ENCODE measurements at places on chromosomes 7 and 10.

- peak; percentile 64 for DNase-seq
- H3K27ac ChIP-seq = no peak overlapping the region
- H3K4me1 ChIP-seq = peaks cover 20% of the 10 kb centered on the region
- H3K27me3 ChIP-seq = no peaks in the 10 kb centered on the region
Observed at GRCh38 chr7:91713669-91714068, 166.8 kb downstream of the MTERF1 start.

DNA sequence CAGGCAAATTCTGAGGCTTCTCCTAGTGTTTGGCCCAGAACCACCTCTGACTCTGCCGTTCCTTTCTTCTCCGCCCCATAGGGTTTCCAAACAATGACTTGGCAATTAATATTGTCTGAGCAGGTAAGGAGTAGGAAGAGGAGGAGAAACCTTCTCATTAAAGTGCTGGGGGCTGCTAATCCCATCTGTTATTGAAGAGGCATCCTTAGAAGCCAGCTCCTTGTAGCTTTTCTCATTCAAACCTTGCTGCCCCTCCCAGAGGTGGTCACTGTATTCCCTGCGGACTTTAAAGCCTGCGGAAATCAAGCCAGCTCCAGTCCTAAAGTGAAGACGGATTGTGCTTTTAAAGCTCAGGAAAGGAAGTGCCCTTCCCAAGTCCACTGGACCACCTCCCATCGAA is 1.4 kb upstream of the NKX1-2 start:
- H3K4me3 ChIP-seq = no peak overlapping the region
- no peaks in the 10 kb centered on the region for H3K36me3 ChIP-seq
- DNase-seq = no peak
- H3K27ac ChIP-seq = no peak overlapping the region

GRCh38 chr7:33654676-33655075 is 250.7 kb upstream of the BMPER start:
- no peak for DNase-seq
- H3K27ac ChIP-seq = no peak overlapping the region
- no peaks in the 10 kb centered on the region for H3K36me3 ChIP-seq
- H3K27me3 ChIP-seq = no peaks in the 10 kb centered on the region
- no peak overlapping the region for H3K4me3 ChIP-seq

DNA sequence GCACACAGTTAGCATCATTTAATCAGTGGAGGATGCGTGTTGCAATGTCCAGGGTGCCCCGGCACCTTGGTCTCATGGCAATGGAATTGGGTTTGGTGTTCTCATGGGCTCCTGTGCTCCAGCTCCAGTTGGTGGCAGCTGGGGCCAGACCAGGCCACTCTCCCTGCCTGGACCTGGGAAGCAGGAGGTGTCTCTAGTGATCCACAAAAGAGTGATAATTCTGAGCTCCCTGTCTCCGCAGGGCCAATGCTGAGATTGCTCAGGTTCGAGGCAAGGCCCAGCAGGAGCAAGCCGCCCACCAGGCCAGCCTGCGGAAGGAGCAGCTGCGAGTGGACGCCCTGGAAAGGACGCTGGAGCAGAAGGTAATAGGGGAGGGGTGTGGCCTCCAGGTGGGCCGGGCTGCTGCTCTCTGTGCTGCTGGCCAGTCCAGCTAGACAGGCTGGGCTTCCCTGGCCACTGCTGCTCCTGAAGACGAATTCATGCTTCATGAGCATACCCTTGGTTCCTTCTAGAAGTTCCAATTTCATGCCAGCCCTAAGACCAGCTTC is 21.7 kb upstream of the BTBD16 start:
- DNase-seq = no peak
- no peaks in the 10 kb centered on the region for H3K4me1 ChIP-seq
- H3K27me3 ChIP-seq = no peaks in the 10 kb centered on the region
- peaks cover 3% of the 10 kb centered on the region for H3K36me3 ChIP-seq
- no peak overlapping the region for H3K27ac ChIP-seq

GRCh38 chr10:26384600-26384999 is 53.5 kb upstream of the APBB1IP start:
- H3K4me1 ChIP-seq = no peaks in the 10 kb centered on the region
- peaks cover 14% of the 10 kb centered on the region for H3K27me3 ChIP-seq
- no peak overlapping the region for H3K27ac ChIP-seq
- H3K36me3 ChIP-seq = no peaks in the 10 kb centered on the region
- no peak for DNase-seq

- no peak overlapping the region for H3K27ac ChIP-seq
- no peak overlapping the region for H3K4me3 ChIP-seq
- H3K27me3 ChIP-seq = no peaks in the 10 kb centered on the region
- H3K36me3 ChIP-seq = no peaks in the 10 kb centered on the region
Observed at GRCh38 chr7:30887464-30887872, 24.2 kb upstream of the AQP1 start.
